ENCODE measurements at places on chromosomes 13 and 19.

- DNase-seq, result no peak
Measured at GRCh38 chr13:43221611-43222010, 198.2 kb downstream of the DNAJC15 start.

GRCh38 chr19:3609779-3610719 lies 3.4 kb upstream of the TBXA2R start:
- DNase-seq, result no peak

DNA sequence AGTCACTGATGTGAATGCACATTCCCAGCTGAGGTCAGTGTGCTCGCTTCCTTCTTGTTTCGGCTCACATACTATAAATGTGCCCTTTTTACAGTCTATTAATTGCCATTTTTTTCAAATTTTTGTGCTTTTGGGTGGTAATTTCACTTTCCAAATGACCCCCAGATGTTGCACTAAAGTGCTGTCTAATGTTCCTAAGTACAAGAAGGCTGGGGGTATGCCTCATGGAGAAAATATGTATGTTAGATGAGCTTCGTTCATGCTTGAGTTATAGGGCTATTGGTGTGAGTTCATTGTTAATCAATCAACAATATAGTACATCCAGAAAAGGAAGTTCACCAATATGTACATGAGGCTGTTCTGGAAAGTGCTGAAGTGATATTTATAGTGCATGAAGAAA lies 84.7 kb downstream of the KL start:
- no peak for DNase-seq

DNA sequence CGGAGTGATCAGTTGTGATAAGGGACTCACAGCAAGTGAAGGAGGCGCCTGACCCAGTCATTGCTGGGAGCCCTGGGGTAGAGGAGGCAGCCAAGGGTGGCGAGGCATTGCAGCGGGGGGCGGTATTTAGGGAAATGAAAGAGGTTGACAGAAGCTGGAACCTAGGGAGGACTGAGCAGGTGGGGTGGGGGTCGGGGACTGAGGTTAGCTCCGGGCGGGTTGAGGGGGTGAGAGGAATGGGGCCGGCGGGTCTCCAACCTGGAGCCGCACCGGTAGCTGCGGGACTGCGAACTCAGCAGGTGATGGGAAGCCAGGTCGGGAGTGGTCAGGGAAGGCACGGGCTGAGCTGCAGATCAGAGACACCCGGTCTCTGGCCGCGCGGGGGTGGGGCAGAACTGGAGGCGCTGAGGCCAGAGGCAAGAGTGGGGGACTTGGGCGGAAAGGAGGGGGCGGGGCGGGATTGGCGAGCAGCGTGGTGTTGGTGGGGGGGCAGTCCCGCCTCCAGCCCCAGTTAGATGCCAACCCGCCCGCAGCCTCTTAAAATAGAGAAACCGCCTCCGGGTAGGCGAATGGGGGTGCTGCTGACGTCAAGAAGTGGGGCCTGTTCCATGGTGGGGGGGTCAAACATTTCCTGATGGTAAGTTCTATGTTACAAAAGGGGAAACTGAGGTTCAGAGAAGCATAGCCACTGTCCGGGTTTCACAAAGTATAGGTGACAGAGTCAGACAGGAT lies 1.5 kb downstream of the MAST3 start:
- no peak for DNase-seq

DNA sequence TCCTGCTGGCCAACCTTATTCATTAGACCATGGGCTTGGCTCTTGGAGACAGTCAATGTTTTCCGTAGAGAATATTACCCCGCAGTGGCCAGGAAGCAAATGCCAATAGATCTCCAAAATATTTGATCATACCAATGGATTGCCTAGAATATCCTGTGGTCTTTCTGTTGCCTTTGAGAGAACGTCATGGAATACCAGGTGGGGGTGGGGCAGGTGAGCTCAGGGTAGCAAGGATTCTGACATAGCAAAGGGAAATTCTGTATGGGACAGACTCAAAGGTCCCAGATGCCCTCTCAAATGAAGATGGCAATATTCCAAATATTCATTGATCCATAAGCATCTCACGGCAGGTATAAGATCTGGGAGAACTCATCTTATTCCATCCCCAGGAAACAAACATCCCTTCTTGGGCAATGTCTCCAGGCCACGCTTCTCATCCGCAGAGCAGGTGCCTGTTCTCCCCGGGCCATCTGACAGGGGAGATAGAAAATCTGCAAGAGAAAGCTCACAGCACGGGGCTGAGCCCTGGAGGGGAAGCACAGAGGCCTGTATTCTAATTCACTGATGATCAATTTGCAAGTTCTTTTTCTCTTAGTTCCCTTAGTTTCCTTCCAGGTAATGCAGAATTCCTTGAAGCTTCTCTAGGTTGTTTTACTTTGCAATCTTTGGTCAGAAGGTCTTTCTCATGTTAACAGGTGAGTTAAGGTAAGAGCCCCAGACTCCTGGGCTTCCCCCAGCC lies 69.6 kb upstream of the TSHZ3 start:
- DNase-seq, result no peak

GRCh38 chr13:111286162-111286561 lies 34.3 kb upstream of the TEX29 start:
- DNase-seq, result no peak

DNA sequence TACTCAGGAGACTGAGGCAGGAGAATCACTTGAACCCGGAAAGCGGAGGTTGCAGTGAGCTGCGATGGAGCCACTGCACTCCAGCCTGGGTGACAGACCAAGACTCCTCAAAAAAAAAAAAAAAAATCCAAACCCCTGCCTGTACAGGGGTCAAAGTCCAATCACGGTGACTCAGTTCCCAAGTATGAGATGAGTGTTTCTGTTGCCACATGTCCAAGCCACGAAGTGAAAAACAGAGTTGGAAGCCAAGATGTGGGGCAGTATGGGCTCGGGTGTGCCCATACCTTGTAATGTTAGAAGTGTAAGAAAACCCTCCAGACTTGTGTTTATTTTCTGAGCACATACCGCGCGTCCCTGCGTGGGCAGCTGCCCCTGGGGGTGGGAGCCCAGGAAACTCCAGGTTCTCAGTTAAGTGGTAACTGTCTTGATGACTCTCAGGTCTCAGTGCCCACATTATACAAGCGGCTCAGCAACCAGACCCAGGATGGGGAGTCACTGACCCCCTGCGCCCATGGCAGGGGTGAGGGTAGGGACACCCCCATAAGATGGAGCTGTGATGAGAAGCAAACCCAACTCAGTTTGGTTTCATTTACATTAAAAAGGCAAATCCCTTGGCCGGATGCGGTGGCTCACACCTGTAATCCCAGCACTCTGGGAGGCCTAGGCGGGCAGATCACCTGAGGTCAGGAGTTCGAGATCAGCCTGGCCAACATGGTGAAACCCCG lies 1.2 kb upstream of the GPX4 start:
- DNase-seq, result no peak

DNA sequence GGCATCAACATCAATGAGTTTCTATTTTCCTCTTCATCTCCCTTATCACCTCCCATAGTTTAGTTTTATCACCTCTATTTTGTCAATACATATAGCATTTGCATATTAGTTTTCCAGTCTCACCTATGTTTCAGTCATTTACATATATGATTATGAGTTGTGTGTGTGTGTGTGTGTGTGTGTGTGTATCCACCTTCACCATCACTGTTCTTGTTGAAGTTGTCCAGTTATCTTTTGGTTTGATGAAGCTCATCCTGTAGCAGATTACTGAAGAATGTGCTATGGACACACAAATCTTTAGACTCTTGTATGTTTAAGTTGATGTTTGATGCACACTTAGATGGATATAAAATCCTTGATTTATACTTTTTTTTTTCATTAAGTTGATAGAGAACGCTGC lies 40.5 kb downstream of the SPACA7 start:
- no peak for DNase-seq

GRCh38 chr13:41997396-41997795 lies 36.5 kb upstream of the VWA8 start:
- no peak for DNase-seq

GRCh38 chr13:110676595-110677587 lies 29.0 kb downstream of the CARS2 start:
- no peak for DNase-seq

- no peak for DNase-seq
Measured at GRCh38 chr13:78589206-78589605, 14.1 kb downstream of the POU4F1 start.

DNA sequence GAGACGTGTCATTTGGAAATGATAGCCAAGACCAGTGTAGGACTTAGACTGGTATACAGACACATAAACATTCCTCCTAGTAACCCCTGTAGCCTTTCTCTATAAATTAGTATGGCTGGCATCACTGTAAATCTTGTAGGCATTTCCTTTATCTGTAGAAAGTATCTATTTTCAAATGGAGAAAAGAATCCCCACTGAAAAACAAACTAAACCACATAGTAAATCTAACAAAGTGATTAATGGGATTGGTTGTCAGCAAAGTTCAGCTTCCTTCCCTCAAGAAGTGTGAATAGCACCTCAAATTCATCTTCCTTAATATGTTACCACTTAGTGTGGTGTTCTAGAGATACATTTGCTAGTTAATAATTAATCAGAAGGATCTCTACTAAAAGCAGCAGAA lies 119.4 kb upstream of the NBEA start:
- DNase-seq, result no peak

Measured in NCI-H774 (cell line).